AG09309 (cell line): ENCODE measurements at places on chromosomes 2 and 18.

DNA sequence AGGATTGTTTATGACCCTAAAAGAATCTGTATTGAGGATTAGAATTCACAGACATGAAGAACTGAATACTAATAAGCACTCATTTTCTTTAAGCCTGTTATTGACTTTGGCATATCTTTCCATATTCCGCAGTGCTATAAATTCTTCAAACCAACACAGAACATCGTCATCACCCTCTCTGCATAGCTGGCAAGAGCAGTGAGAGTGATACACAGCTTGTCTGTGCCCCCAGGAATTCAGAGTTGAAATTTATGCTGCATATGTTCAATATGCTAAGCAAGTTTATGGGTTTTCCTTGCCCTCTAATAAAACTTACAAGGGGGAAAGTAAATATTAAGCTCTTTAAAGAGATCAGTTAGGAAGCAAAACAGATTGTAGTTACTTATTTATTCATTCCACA is 32.7 kb downstream of the CTLA4 start:
- no peak for DNase-seq

GRCh38 chr2:27353762-27354596 is 2.6 kb downstream of the GTF3C2 start:
- no peak for DNase-seq

DNA sequence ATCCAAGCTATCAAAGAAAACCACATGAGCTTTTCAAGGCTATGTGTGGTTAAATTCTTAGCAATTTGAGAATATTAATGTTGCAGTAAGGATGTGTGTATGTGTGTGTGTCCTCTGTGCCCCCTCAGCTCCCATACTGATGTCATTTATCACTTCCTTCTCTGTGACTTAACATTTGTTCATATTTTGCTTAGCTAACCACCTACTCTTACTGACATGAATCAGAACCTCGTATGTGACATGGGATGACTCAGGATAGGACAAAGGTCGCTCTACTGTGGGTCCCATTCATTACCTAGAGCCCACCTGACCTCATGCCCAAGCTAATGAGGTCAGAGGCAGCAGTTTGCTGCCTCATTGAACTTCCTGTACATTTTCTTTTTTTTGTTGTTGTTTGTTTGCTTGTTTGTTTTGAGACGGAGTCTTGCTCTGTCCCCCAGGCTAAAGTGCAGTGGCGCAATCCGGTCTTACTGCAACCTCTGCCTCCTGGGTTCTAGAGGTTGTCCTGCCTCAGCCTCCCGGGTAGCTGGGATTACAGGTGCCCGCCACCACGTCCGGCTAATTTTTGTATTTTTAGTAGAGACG is 36.3 kb downstream of the MOGAT1 start:
- no peak for DNase-seq

DNA sequence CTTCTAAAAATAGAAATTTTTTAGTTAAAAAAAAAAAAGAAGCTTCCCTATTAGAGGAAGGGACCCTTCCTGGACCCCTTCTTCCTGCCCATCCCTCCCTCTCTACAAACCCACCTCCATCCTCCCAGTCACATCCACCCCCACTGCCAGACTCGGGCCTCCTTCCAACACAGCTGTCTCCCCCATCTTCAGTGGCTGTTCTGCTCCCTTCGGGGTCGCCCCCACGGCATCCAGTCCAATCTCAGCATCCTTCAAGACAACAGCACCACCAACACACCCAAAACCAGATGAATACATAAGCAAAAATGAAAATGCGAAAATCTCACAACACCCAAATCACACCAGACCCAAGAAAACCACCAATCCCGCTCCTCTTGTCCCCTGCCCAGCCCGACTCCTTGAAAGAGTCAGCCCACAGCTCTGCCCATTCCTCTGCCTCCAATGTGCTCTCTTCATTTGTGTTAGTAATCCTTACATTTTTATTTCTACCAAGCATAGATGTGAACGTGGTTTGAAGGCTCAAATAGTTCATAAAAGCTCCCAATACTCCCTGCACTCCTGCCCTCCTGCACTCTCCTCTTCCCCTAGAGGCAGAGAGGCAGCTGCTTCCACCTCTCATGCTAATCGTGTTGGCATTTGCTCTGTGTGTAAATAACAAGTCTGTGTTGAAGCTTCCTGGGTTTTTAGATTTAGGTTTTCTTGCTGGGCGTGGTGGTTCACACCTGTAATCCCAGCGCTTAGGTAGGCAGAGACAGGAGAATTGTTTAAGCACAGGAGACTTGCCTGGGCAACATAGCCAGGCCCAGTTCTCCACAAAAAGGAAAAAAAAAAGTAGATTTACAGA is 37.0 kb downstream of the MAL start:
- DNase-seq, result no peak

GRCh38 chr2:118854507-118855345 is 7.3 kb upstream of the EN1 start:
- no peak for DNase-seq

DNA sequence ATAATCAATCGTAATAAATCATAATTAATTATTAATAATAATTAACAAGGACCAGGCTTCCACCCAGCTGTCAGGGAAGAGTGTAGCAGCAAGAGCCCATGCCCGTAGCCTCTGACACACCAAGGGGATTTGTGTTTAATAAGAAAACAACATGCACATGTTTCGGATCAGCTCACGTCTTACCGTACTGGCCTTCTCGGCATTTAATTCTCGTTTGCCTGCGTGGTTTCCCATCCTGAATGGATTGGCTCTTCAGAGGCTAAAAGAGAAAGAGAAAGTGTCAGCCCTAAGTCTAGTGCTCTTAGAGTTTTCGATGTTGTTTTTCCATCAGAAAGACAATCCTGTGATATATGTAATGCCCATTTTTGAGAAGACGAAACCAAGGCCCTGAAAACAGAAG is 27.6 kb downstream of the MBP start:
- DNase-seq, result no peak

DNA sequence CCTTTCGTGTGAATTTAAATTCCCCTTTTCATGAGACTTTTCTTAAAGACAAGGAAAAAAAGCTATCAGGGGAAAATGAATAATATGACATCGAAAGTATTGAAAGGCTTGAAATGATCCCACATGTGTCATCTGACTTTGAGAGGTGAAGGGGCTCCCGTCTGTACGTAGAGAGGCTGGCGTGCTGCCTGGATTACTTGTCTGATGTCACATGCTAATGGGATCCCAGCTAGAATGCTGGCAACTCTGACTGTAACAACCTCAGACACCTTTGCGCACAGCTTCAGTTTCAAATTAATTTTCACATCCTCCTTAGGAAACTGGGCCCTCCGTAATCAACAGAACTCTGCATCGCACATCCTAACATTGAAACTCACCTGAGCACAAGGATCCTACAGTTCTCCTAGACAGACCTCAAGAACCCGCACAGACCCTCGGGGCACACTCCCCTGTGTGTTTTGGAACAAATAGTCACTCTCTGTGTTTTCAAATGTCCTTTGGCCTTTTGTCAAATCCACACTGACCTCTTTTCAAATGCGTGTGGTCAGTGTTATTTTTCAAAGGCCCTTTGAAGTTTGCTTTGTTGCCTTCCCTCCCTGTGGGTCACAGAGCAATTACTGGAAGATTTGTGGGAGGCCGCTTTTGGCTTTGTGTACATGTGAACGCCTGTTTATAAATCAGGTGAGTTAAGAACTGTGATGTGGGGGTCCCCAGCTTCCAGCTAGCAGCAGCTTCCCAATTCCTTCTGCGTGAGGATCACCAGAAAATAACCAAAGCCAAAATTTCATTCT is 65.9 kb downstream of the IL1R2 start:
- DNase-seq, result no peak

DNA sequence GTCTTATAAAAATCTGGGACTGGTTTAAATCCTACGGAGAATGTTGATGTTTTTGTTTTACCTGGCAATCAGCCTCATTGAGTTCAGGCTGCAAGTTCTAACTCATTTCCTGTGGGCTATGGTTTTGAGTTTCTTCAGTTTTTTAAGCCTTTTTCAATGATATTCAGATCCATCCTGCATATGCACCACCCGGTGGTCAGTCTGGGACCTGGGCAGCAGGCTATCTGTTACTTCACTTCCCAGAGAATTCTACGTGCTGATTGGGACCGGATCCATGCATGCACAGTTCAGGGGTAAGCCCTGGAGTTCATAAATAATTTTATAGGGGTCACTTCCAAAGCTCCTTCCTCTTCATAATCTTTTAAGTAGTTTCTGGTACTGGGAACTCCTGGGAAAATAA is 339.2 kb upstream of the HNRNPA3 start:
- DNase-seq, result no peak

DNA sequence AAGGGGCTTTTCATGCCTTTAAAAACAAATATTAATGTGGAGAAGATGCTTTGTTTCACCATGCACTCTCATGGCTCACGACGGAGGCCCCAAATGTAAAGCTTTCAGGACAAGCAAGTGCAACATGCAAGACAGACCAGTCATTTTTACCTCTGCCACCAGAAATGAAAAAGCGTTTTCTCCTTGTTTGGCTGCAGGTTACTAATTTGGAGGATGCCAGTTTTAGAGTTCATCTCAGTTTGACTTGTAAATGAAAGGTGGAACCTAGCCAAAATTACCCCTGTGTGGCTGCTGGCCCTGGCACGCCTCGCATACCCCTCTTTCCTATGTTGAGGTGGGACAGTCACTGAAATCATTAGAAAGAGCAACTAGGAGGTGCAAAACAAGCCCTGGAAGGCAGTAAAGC is 138.6 kb downstream of the BCL2 start:
- DNase-seq, result no peak

- no peak for DNase-seq
Observed at GRCh38 chr2:160299540-160299939, 99.5 kb upstream of the ITGB6 start.

GRCh38 chr2:174044556-174044955 is 79.4 kb upstream of the SP3 start:
- DNase-seq, result no peak

- DNase-seq, result no peak
Observed at GRCh38 chr2:159035790-159036411, 67.5 kb downstream of the TANC1 start.
